HuH-7 (cell line): ENCODE measurements at places on chromosomes 3 and 15.

GRCh38 chr3:27253831-27254230, 115.4 kb downstream of the NEK10 start:
- DNase-seq: peak; percentile 55

DNA sequence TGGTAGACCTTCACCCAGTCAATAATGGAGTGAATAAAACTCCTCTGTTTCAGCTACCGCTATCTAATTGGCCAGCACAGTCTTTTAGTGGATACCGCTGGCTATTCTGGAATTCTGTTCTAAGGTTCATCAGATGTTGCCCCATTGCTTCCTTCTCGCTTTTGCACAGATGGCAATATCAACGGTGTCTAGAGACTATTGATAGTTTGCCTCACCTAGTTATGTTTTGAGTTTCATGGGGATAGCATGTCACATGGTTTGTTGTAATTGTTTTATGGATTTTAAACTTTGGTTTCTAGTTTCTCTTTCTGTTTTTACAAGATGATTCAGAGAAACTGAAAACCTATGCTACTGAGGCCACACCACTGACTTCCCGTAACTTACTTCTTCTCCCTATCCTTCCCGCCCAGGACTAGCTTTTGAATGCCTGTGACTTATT, 2.0 kb downstream of the XRN1 start:
- no peak for DNase-seq

GRCh38 chr3:28218071-28218916, 23.1 kb upstream of the CMC1 start:
- DNase-seq: no peak

DNA sequence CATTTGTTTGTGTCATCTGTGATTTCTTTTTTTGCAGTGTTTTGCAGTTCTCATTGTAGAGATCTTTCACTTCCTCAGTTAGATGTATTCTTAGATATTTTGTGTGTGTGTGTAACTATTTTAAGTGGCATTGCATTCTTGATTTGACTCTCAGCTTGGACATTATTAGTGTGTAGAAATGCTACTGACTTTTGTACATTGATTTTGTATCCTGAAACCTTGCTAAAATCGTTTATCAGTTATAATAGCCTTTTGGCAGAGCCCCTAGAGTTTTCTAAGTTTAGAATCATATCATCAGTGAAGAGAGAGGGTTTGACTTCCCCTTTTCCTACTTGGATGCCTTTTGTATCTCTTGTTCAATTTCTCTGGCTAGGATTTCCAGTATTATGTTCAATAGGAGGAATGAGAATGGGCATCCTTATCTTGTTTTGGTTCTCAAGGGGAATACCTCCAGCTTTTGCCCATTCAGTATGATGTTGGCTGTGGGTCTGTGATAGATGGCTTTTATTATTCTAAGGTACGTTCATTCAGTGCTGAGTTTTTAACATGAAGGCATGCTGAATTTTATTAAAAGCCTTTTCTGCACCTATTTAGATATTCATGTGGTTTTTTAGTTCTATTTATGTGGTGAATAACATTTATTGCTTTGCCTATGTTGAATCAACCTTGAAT, 211.7 kb downstream of the MBNL1 start:
- no peak for DNase-seq

DNA sequence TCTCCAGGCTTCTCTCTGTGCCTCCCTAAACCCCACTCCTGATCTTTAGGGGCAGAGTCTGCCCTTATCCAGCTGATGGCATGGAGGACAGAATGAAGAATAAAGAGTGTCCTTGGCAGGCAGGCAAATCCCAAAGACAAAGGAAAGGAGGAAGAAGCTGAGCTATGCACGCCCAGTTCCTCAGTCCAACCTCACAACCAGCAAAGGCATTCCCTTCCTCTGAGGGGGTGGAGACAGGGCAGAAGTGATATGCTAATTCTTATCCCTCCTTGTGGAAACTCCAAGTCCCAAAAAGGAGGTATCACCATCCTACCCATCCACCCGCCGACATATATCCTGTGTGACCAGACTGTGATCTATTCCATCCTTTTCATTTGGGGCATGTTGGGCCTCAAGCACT, 10.5 kb upstream of the CCDC54 start:
- DNase-seq: no peak

- no peak for DNase-seq
Measured at GRCh38 chr15:64634576-64635498, 140.6 kb downstream of the RBPMS2 start.

- DNase-seq: no peak
Measured at GRCh38 chr15:78398076-78398825, 39.8 kb upstream of the IREB2 start.

GRCh38 chr3:123737168-123737567, 147.0 kb downstream of the MYLK start:
- DNase-seq: no peak

GRCh38 chr15:79436037-79436780, 4.1 kb downstream of the MINAR1 start:
- DNase-seq: no peak

DNA sequence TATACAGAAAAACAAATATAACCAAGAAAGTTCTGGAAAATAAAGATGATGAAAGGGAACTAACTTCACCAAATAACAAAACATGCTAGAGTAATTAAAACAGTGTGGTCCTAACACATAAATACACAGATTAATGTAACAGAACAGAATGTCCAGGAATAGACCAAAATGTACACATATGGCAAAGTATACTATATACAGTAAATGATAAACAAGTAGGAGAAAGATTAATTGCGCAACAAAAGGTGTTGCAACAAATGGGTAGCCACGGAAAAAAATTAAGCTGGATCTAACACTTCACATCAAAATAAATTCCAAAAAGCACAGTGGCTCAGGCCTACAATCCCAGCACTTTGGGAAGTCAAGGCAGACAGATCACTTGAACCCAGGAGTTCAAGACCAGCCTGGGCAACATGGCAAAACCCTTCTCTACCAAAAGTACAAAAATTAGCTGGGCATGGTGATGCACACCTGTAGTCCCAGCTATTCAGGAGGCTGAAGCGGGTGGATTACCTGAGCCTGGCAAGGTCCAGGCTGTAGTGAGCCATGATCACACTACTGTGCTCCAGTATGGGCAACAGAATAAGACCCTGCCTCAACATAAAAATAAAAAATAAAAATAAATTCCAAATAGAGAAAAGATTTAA, 19.8 kb downstream of the SCAP start:
- no peak for DNase-seq

DNA sequence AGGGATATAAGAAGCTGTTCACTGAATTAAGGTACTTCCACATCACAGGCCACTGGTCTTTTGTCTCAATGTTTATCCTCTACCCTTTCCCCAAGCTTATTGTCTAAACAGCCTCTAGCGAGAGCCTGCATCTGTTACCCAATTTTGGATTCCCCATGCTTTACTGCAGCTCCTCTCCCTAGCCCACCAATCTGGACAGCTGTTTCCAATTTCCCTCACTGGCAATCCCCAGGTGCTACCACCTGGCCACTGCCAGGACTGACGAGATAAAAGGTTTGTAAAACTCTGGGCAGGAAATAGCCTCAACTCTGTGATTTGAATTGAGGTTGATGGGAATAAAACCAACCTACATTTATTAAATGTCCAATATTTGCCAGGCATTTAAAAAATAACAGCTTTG, 58.0 kb upstream of the TEX9 start:
- no peak for DNase-seq

DNA sequence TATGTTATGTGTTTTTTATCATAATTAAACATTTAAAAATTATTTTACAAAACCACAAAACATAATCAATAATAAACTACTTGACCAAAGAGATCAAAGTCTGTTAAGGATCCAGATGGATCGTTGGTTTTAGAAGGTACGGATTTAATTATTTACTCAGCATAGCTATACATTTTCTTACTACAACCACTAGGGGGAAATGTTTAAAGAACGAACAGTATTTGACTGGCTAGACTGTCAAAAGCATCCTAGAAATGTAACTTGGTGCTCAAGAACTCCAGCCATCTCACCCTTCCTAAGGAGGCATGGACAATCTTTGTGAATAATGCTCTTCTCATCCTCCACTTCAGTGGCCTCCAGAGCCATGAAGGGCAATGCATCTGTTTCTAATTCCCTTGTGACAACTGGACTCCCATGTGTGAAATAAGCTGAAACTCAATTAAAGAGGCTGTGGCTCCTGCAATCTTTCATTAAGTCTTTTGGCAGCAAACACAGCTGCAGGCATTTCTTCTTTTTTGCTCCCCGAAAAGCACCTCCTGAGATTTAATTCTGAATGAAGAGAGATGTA, 94.7 kb upstream of the TUSC7 start:
- DNase-seq: no peak

GRCh38 chr15:99209326-99209725, 40.1 kb downstream of the TTC23 start:
- no peak for DNase-seq

GRCh38 chr3:143294188-143294587, 174.6 kb downstream of the CHST2 start:
- no peak for DNase-seq

DNA sequence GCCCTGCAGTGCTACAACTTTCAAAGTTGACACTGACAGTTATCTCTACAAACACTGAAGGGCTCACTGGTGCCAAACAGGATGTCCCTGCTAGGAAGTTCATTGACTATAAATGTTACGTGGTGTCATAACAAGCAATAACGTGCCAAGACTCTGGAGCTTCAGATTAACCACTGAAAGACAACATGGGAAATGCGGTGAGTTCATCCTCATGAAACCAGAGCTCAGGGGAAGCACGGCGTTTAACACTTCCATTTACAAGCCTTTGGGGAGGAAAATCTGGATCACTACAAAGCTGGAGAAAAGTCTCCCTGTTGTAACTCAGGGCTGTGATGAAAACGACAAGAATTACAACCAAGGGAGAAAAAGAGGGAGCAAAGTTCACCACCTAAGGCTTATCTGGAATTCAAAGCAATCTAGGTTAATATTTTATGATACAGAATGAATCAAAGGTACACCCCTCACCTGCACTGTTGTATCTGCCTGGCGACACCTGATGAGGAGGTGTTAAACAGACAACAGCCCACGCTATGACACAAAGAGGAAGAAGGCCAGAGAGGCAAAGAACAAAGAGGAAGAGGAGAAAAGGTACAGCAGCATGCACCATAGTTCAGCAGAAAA, 27.0 kb downstream of the SHQ1 start:
- DNase-seq: no peak

DNA sequence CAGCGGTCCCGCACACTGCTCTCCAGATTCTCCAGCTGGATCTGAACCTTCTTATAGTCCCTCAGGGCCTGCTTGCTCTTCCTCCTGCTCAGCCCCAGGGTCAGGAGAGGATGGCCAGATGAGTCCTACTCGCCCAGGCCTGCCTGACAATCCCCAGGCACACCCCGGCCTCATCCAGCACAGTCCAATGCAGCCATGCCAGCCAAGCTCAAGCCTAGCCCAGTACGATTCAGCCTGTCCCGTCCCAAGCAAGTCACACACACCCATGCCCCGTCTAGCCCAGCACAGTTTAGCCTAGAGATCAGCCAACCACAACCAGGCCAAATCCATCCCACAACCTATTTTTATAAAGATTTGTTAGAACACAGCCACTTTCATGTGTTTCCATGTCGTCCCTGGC, 16.8 kb downstream of the PLXNB1 start:
- DNase-seq: no peak

- DNase-seq: no peak
Measured at GRCh38 chr15:32729700-32730395, 12.0 kb downstream of the GREM1 start.

GRCh38 chr3:9826815-9827573, 16.8 kb downstream of the RPUSD3 start:
- peak; percentile 69 for DNase-seq

DNA sequence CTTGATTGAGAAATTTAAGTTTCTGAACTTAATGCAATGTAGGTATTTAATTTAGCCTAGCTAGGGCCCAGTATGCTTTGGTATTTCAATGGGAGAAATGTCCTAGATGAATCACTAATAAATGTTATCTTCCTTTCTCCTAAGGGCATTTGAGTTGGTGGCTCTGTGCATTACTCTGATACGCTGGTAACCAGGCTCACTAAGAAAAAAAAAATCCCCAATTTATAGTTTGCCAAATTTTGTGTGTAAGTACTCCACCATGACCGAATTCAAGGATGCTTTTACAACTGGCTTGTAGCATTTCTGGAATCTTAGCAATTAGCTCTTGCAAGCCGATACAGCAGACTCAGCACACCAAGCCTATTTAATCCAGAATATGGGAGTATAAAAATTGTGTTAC, 94.6 kb upstream of the LPP start:
- no peak for DNase-seq

DNA sequence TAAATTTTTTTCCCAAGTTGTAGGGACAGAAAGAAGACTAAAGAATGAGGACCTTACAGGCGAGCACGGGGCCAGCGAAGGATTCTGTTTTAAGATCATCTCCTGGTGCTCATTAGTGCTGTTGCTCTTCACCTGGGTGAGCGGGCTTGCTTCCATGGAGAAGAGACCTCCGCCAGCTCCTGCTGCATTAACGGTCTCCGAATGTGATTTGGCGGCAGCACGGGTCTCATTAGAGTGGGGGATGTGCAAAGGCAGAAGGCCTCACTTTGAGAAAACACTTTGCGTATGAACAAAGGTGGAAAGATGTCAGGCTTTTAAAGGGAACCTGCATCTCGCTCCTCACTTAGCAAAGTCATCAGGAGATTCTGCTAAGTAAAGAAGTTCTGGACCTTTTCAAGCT, 753.4 kb upstream of the CFAP20DC start:
- DNase-seq: no peak

DNA sequence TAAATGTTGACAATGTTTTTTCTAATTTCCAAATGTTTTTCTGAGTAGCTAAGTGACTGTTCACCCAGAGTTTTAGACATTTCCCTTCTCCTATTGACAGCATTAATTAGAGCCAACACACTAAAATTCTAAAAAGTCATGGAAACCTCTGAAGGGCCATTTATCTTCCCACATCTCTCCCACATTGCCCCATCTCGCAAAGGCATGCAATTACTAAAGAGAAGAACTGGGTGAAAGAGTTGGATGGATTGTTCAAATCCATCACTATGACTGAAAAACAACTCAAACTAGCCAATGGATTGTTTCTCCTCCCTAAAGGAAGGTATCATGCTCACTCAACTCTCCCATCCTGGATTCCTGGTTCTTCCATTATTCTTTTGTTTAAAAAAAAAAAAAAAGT, 30.0 kb upstream of the PHLDB2 start:
- no peak for DNase-seq

GRCh38 chr3:13832130-13832529, 47.7 kb downstream of the WNT7A start:
- no peak for DNase-seq

GRCh38 chr3:135077186-135077585, 282.1 kb downstream of the EPHB1 start:
- DNase-seq: no peak

DNA sequence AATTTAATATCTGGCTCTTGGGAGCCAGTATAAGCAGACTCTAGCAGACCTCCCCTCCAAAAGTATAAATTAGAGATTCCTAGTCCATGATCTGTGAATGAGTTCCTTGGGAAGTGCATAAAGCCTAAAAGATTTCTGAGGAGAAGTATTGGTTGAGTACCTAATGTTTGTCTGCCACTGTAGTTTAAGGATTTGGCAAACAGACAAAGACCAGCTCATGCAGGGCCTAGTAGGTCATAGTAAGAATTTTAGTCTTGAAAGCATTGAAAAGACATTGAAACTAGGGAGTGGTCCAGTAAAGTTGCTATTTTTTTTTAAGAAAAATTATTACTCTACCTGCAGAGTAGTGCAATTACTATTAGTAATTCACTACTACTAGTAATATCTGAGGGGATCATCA, 67.5 kb downstream of the SPRED1 start:
- no peak for DNase-seq

- DNase-seq: peak; percentile 27
Measured at GRCh38 chr15:59313641-59314332, 58.9 kb downstream of the MYO1E start.
